IMR-90 (cell line): ENCODE measurements at places on chromosomes 3 and 15.

GRCh38 chr3:20043396-20043795 lies 3.1 kb downstream of the KAT2B start:
- DNase-seq: no peak

DNA sequence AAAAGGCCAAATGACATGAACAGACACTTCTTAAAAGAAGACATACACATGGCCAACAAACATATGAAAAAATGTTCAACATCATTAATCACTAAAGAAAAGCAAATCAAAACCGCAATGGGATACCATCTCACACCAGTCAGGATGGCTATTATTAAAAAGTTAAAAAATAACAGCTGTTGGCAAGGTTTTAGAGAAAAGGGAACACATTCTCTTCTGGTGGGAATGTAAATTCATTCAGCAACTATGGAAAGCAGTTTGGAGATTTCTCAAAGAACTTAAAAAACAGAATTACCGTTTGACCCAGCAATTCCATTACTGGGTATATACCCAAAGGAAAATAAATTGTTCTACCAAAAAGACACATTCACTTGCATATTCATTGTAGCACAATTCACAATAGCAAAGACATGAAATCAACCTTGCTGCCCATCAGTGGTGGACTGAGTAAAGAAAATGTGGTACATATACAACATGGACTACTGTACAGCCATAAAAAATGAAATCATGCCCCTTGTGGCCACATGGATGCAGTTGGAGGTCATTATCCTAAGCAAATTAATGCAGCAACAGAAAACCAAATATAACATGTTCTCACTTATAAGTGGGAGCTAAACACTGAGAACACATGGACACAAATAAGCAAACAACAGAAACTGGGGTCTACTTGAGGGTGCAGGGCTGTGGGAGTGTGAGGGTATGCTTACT lies 190.7 kb upstream of the MCTP2 start:
- no peak for DNase-seq

GRCh38 chr3:20121088-20121487 lies 64.9 kb downstream of the SGO1 start:
- peak; percentile 3 for DNase-seq

- DNase-seq: no peak
Measured at GRCh38 chr3:123279121-123279520, 77.4 kb downstream of the SEC22A start.

- DNase-seq: no peak
Measured at GRCh38 chr15:51672155-51672687, 9.1 kb upstream of the SCG3 start.

- DNase-seq: peak; percentile 88
Measured at GRCh38 chr3:156207802-156208685, 87.7 kb downstream of the KCNAB1 start.

GRCh38 chr3:122356402-122356801 lies 26.6 kb downstream of the MIX23 start:
- peak; percentile 54 for DNase-seq
